ENCODE measurements at places on chromosomes 1 and 21. TPM values are rescaled to one million over a fixed set of nuclear protein-coding genes. Genes with fewer than 3 reads are reported as not detected.
A peak's percentile ranks its signal among the peaks of the same experiment; 100 is the strongest.

Gene NBPF10
- total RNA-seq: 0.89 TPM

- no peak for DNase-seq
Measured at GRCh38 chr1:70205071-70205433, 327 bp downstream of the LRRC40 start.

- DNase-seq: no peak
Measured at GRCh38 chr1:238487931-238488330, 597.2 kb upstream of the ZP4 start.

DNA sequence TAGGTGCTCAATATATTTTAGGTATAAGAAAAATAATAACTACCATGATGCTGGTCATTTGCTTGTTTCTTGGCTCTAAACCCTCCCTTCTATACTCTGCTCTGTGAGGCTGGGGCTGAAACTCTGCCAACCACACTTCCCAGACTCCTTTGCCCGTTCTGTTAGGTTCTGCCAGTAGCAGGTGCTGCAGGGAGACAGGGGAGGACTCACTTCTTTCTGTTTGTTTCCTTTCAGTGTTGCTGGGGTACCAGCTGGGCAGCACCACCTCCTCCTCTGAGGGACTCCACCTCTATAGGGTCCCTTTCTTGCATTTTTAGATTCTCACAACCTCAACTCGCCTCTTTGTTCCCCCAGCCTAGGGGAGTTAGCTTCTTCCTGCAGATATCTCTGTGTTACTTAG is 17.0 kb upstream of the SH2D2A start:
- no peak for DNase-seq

Gene NBPF11
- 1.9 TPM for total RNA-seq

- no peak for DNase-seq
Measured at GRCh38 chr1:188017921-188018320, 1189.2 kb downstream of the PLA2G4A start.

DNA sequence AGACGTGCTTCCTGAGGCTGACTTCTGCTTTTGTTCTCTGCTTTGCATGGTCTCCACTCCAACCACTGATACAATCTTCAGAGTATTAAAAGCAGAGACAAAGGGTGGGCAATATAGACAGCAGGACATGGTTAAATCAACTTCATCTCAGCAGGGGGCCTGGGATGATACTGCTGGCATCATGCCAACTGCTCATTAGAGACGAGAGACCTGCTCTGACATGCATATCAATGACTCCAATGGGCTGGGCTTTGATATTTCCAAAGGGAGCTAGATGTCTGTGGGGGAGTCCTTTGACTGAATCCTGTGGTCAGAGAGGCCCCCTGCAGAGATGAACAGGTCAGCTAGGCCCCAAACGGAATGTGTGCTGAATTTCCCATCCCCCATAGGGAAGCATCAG is 106.6 kb downstream of the ACTL8 start:
- no peak for DNase-seq

- no peak for DNase-seq
Measured at GRCh38 chr1:228073061-228073856, 9.2 kb upstream of the ARF1 start.

- no peak for DNase-seq
Measured at GRCh38 chr1:189819751-189820150, 657.9 kb downstream of the BRINP3 start.

Gene CFHR1
- not detected for total RNA-seq

- peak; percentile 75 for DNase-seq
Measured at GRCh38 chr21:42262831-42263231, 43.9 kb downstream of the ABCG1 start.

- DNase-seq: no peak
Measured at GRCh38 chr1:154773551-154773950, 96.5 kb downstream of the KCNN3 start.

Gene RPE65
- not detected for total RNA-seq

Gene APCS
- not detected for total RNA-seq

Gene FCRL5
- total RNA-seq: not detected

Gene EFNA4
- total RNA-seq: 3.5 TPM

Gene PLA2G2A
- 185 TPM for total RNA-seq

GRCh38 chr1:234262754-234263105 is 110.5 kb upstream of the COA6 start:
- no peak for DNase-seq

DNA sequence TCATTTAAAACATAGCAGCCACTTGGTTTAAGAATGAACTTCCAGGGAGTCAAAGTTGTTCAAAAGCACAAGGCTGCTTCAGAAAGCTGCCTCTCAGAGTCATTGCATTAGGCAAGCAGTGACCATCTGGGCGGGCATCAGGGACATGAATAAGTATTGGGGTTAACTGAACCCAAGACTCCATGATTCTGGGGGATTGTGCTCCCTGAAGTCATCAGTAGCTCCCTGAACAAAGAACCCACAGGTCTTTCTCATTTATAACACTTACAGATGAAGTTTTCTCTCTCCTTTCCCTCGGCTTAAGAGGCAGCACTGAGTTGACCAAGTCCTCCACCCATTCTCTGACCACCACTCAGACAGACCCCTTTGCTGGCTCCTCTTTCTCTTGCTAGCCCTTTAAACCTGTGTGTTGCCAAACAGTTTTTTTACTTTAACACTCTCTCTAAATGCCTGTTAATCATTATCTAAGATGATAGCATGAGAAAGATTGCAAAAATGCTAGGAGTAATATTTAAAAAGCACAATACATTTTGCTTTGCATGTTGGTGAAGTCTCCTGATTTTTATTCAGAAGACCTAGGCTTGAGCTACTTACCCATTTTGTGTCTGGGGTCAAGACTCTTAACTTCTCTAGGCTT is 77.0 kb upstream of the ARHGAP29 start:
- no peak for DNase-seq

GRCh38 chr1:165119086-165119485 is 237.4 kb downstream of the LMX1A start:
- no peak for DNase-seq

GRCh38 chr1:119791377-119791776 is 19.9 kb downstream of the REG4 start:
- DNase-seq: no peak

DNA sequence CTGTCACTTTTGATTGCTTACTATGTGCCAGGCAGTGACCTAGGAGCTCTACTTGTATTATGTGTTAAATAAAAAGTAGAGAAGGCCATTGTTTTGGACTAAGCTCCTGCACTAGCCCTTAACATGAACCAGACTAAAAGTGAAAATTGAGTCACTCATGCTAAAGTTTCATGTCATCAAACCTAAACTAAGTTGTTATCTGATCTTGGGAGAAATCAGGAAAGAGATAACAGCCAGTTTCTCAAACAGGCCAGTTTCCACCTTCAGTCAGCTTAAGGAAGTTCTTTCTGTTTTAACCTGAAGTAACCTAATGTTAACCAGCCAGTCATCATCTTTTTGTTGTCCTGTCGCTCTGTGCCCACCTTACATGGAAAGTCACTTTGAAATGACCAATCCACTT is 102.1 kb upstream of the MARK1 start:
- DNase-seq: no peak

- no peak for DNase-seq
Measured at GRCh38 chr1:175947771-175948170, 204.4 kb upstream of the TNR start.

GRCh38 chr1:1945782-1946393 is 26.8 kb upstream of the TMEM52 start:
- no peak for DNase-seq

Gene MCOLN2
- 0.90 TPM for total RNA-seq

Gene LRRC7
- total RNA-seq: 14.3 TPM

Gene OR10R2
- not detected for total RNA-seq

DNA sequence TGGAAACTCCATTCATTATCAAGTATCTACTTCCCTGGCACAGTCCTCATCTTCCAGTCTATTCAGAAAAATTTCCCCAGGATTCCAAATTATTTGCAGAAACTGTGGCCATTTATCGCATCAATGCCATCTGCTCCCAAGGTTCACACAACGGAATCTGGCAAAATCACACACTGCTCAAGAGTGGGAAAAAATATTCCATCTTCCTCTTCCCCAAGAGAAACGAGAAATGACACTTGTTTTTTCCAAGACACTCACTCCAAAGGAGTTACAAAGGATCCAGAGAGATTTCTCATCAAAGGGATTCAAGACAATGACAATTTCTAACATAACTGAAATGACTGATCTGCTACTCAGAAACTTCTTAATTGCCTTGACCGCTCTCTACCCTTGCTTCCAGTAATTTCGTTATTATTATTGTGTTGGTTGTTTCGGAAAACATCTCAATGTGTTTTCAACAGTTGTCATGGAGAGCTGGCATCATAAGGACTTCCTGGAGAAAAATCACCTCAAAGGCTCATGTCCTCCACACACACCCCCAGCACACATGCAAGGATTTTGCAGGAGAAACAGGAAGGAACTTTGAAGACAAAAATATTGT is 128.0 kb downstream of the PSMG1 start:
- no peak for DNase-seq

- no peak for DNase-seq
Measured at GRCh38 chr1:180720753-180721152, 88.9 kb downstream of the XPR1 start.

Gene MYOG
- not detected for total RNA-seq

- no peak for DNase-seq
Measured at GRCh38 chr1:15966081-15966955, 9.6 kb downstream of the ZBTB17 start.

GRCh38 chr1:65827346-65827745 is 34.7 kb downstream of the PDE4B start:
- no peak for DNase-seq

Gene OR2L2
- not detected for total RNA-seq

DNA sequence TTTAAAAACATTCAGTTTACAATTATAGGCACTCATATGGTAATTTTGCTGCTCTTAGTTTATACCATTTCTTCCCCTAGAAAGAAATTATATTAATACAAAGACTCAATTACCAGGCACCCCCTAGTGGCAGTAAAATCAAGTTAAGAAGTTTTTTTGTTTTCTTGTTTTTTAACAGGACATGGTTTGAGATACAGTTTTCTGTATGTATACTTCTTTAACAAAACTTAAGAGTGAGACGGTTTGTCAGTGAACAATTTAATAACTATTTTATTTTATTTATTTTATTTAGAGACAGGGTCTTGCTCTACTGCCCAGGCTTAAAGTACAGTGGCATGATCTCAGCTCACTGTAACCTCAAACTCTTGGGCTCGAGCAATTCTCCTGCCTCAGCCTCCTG is 224.6 kb downstream of the FAF1 start:
- no peak for DNase-seq

DNA sequence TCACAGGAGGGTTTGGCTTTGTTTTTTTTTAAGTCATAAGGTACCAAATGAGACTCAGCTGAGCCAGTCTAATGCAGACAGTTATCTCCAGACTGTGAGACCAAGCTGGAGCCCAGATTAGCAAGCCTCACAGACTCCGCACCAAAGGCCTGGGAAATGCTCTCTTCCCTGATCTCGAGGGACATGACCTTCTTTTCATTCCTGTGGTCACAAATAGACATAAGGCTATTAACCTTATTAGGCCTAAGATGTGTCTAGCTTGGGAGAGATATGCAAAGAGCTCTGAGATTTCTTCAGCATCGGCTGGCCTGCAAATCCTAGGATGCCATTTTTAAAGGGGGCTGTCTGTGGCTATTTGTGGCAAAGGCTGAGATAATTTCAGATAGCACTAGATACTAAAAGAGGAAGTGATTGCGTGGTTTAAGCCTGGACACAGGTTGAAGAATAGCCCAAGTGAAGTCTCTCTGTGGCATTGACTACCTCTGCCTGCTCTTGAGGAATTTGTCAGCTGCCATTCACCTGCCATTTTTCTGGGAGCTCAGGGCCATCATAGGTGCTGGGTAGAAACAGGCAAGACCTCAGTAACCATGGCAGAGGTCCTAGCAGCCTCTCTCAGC is 301.3 kb downstream of the SIPA1L2 start:
- DNase-seq: no peak

DNA sequence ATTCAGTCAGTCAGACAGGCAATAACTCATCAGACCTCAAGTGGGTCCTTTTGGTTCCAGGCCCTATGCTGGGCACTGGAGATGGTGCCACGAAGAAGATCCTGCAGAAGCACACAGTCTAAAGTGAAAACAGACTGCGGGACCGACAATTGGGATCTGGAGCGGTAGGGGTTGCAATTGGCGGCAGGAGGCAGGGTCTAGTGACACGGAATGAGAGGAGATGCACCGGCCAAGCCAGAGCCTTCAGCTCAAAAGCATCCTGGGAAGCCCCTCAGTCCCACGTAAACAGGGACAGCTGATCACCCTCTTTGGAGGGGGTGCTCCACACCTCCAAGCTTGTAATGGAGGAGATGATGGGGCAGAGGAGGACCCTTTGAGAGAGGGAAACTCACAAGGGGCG is 56.2 kb downstream of the KLHDC7A start:
- DNase-seq: no peak

- DNase-seq: no peak
Measured at GRCh38 chr1:39761557-39762260, 9.4 kb downstream of the OXCT2 start.

GRCh38 chr1:46254668-46255067 is 7.1 kb downstream of the RAD54L start:
- no peak for DNase-seq

Gene ZBTB8B
- total RNA-seq: not detected

GRCh38 chr1:199545780-199546179 is 481.7 kb upstream of the NR5A2 start:
- DNase-seq: no peak

GRCh38 chr1:98104289-98104688 is 183.5 kb upstream of the DPYD start:
- no peak for DNase-seq

GRCh38 chr1:46412893-46413595 is 18.9 kb downstream of the FAAH start:
- no peak for DNase-seq

DNA sequence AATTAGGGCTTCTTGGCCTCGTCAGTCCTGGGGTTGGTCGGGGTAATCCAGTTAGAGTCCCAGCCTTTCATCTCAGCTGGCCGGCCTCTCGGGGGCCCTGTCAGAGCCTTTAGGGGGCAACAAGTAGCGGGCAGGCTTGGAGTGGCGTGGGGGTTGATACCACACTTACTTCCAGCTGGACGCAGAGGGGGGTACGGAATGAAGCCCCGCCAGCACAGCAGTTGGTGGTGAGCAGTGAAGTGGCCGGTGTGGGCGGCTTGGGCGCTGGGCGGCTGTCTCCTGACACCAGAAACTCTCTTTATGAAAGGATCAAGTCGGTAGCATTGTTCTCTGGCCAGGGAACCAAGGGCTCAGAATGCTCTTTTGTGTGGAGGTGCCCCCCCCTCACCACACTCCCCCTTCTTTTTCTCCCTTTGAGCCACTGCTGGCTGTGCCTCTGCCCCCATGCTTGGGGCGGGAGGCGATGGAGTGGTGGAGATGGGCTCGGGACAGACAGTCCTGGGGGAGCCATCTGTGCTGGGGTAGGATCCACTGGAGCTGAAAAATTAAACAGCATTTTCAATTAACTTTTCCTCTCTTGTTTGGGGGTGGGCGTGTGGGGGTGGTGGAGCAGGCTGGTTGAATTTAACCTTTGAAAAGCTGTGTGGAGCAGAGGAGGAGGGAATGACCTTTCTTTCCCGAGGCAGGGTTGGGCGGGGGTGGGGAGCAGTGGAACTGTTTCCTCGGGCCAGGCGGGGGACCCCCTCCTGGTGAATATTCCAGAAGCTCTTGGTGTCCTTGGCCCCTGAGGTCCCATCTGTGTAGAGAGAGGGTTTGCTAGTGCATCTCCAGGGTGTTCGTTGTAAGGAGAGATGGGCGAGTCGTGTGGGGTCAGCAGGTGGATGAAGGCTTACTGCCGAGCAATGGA is 102.7 kb downstream of the RNF220 start:
- no peak for DNase-seq

Gene GJB5
- not detected for total RNA-seq

All from right atrium auricular region (tissue), 2 donors.